ENCODE measurements at places on chromosomes 12 and 14. TPM values are rescaled to one million over a fixed set of nuclear protein-coding genes. Genes with fewer than 3 reads are reported as not detected.

M6PR gene
- total RNA-seq: 95.6 TPM

ENDOU gene
- 20.8 TPM for total RNA-seq

AQP2 gene
- total RNA-seq: not detected

MUCL1 gene
- 90.0 TPM for total RNA-seq

PMEL gene
- total RNA-seq: 19.8 TPM

GRCh38 chr14:36905272-36905888 lies 243.7 kb downstream of the PAX9 start:
- no peak for DNase-seq

DNA sequence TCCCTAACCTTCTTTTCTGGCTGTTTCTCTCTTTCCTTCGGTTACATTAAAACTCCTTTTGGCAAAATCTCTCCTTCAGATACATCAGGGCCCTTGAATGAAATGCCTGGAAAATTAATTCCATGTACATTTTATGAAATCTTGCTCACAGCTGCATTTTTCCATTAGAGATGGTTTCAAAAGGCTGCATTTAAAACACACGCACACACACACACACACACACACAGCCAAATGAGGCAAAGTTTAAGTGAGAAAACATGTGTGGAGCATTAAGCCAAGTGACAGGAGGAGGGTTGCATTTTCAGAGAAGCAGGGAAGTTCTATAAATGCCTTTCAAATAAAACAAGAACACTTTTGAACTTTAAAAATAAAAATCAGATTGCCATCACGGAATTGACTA lies 216.4 kb downstream of the LRIG3 start:
- peak; percentile 99 for DNase-seq

GRCh38 chr14:95240859-95241813 lies 78.6 kb downstream of the CLMN start:
- no peak for DNase-seq

DNA sequence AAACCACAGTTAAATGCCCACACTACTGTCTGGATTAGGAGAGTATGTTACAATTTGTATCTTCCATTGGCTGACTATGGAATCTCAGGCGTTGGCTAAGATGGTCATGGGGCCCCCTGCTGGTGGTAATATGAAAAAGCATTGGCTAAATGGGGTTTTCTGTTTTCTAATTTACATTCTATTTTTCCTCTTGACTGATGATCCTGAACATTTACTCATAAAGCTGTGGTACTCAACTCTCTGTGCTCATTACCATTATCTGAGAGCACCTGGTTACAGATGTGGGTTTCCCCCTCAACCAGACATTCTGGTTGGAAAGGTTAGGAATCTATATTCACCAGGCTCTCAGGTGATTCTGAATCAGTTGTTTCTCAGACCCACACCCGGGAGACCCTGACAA lies 64.8 kb downstream of the WSCD2 start:
- peak; percentile 15 for DNase-seq

- no peak for DNase-seq
Measured at GRCh38 chr12:102481705-102482425, 1.5 kb upstream of the IGF1 start.

GRCh38 chr12:115210533-115211252 lies 526.7 kb upstream of the TBX3 start:
- no peak for DNase-seq

All from skin of body (tissue), 3 donors.